Urothelium cell line (cell line): ENCODE measurements at places on chromosomes 2 and 18.

DNA sequence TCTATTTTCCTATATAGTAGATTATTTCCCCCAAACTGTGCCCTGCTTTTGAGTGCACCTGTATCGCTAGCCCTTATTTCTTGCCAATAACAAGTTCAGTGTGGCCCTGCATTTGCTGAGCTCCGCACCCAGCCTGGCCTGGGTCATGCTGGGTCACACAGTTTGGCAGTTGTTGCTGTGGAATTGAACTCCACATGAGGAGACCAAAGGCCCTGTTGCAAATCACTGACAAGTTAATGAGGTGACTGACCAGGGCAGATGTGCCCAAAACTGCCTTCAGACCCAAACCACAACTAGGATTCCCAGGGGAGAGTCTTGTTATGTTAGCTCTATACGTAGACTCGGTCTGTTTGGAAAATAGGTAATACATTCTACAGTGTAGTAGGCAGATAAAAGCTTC lies 31.0 kb downstream of the COL4A4 start:
- DNase-seq = no peak

GRCh38 chr18:34509879-34510586 lies 200.1 kb upstream of the DTNA start:
- DNase-seq = no peak

GRCh38 chr2:241862775-241863535 lies 4.3 kb upstream of the PDCD1 start:
- DNase-seq = no peak

- no peak for DNase-seq
Measured at GRCh38 chr2:166156985-166157490, 29.2 kb upstream of the SCN1A start.
